ENCODE measurements at places on chromosomes 4 and X.
A peak's percentile ranks its signal among the peaks of the same experiment; 100 is the strongest.

DNA sequence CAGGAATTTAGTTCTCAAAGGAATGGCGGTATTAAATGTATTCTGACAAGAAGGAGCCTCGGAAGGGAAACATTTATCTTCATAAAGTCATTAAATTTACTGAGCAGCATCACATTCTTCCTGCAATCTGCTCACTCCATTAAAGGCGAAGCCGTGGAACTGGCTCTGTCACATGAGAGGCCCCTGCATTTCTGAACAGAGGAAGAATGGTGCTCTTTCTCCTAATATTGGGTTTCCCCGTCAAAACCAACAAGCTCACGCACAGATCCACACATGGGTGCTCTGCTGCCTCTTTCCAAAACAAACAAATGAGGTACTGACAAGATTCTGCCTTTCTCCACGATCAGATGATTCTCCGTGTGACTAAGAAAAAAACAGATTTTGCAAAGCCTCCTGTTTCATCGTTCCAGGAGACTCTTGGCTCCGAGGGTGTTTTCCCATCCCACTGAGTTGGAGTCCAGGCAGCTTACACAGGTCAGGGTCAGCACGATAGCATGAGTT lies 191.2 kb downstream of the IDS start:
- no peak for DNase-seq

DNA sequence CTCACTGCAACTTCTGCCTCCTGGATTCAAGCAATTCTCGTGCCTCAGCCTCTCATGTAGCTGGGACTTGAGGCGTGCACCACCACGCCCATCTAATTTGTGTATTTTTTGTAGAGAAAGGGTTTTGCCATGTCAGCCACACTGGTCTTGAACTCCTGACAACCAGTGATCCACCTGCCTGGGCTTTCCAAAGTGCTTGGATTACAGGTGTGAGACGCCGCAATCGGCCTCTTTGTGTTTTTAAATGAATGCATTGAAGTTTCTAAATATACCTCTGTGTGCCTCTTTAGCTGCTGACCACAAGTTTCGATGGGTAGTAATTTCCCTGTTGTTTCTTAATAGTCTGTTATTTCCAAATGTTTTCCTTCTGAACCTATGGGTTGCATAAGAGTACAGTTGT lies 765.3 kb upstream of the GRIA3 start:
- no peak for DNase-seq

DNA sequence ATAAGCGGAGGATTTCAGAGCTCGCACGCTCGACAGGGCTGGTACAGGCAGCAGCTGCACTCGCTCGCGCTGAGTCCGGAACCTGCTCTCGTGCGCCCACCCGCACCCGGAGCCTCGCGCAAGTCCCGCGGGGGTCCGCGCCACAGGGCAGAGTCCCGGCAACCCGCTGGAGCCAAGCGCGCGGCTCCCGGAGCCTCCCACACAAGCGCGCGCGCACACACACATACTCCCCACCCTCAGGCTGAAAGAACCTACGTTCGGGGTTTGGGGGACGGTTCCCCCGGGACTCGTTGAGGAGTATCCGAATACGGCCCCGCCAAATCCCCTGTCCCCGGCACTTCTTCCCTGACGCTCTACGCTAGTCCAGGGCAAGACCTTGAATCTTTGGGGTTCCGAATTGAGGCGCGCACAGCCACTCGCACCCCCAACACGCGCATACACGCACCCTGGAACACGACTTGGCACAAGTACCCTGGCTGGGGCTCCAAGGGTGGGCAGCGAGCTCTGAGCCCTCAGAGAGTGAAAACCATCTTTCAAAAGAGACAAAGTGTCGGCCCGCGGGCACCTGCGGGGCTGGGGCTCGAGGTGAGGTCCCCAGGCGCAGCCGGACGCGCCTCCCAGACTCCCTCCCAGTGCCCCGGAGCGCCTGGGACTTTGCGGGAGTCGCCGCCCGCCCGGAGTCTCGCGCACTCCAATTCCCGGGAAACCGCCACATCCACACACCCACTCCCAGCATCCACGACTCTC lies 952 bp downstream of the ANOS1 start:
- no peak for DNase-seq

GRCh38 chrX:104762641-104763040 lies 196.6 kb downstream of the IL1RAPL2 start:
- DNase-seq, result no peak

DNA sequence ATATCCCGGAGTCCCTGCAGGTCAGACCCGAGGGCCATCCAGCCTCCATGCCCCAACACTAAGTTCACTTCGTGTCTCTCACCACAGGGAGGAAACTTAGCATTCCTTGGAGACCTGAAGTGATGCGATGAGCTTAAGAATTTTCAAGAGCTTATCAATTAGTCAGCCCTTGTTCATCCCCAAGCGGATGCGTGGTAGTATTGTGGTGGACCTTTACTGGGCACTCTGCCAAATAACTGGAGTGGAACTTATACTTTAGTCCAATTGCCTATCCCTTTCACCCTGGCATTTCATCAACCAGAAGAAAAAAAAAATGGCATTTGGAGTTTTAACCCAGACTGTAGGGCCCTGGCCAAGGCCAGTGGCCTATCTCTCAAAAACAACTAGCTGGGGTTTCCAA lies 137.1 kb downstream of the RELL1 start:
- DNase-seq, result no peak

GRCh38 chrX:129433461-129433860 lies 89.8 kb downstream of the SMARCA1 start:
- no peak for DNase-seq

- DNase-seq, result no peak
Measured at GRCh38 chr4:133711817-133712216, 489.8 kb downstream of the PABPC4L start.

DNA sequence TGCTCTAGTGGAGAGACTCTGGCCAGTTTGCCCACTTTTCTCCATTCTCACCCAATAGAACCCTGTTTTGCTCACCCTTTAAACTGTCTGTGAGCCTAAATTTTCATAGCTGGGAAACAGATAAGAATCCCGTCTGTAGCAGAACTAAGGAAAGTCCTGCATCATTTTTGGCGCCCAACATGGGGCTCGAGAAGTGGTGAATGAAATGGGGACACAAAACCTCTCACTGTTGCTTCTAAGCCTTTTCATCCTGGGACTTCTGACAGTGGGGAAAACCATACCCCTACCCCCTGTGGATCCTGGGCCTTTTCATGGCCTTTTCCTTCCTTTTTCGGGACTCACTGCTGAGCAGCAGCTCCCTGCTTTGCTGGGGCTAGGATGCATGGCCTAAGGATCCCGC lies 189.9 kb downstream of the INPP4B start:
- peak; percentile 13 for DNase-seq

All from NCI-H1417 (cell line).